Fibroblast of skin of left biceps (primary cell): ENCODE measurements at places on chromosomes 1 and 21.

DNA sequence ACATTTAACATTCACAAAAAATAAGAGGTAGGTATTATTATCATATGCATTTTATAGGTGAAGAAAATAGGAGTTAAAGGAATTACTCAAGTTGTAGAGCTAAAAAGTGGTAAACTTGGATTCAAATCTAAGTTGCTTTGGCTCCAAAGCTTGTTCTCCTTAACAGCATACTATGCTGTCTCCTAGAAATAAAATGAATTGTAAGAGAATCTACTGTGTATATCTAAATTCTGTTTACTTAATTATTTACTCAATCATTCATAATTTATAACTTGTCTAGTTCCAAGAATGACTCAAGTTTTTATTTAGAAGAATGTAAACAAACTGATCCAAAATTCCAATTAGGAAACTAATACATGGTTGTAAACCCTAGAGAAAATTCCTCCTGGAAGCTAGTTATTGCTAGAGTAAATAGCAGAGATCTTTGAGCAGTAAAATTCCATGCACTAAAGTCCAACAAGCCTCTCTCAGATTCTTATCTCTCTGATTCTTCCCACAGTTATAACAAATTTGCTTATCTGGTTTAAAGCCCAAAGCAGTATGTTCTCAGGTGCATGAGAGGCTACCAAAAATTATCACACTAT lies 132.5 kb upstream of the DPT start:
- no peak for DNase-seq

- DNase-seq: no peak
Observed at GRCh38 chr1:93734999-93735398, 53.4 kb upstream of the BCAR3 start.

DNA sequence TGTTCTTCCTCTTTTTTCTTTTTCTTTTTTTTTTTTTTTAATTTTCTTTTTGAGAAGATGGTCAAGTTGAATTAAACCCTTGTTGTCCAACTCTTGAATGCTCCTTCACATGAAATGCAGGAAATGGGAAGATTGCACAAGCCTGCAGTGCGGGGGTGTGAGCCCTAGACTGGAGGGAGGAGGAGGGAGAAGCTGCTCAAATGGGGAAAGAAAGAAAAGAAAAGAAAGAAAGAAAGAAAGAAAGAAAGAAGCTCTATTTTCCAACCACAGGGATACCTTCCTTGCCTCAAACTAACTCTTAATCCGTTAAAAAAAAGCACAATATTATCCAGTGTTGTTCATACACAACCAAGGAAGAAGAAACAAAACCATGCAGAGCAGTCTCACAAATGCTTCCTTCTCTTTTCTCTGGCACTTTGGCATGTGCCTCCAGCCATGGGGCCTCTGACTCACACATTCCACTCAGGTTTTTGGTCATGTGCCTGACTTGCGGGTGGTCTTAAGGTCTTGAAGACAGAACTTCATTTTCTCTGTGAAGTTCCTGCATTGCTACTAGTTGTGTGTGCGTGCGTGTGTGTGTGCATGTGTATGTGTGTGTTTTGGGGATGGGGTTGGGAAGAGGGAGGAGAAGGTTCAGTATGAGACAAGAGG lies 276.1 kb downstream of the RPS6KC1 start:
- DNase-seq: peak; percentile 90

GRCh38 chr21:32096411-32096810 lies 182.4 kb downstream of the MIS18A start:
- no peak for DNase-seq

DNA sequence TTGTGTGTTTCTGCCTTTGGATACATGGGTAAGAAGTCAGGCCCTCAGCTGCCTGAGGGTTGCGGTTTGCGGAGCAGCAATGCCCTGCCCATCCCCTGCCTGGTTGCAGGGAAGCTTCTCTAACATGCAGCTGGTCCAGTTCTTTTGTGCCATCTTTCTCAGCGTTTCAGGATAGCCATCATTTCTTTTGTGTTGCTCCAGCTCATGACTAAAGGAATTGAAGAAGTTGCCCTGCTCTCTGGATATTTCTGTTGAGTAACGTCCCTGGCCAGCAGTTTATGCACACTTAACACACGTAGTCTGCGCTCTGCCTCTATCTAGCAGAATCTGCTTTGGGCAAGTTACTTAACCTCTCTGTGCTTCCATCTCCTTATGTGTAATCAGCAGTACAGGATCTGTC lies 62.1 kb downstream of the DOP1B start:
- DNase-seq: no peak

DNA sequence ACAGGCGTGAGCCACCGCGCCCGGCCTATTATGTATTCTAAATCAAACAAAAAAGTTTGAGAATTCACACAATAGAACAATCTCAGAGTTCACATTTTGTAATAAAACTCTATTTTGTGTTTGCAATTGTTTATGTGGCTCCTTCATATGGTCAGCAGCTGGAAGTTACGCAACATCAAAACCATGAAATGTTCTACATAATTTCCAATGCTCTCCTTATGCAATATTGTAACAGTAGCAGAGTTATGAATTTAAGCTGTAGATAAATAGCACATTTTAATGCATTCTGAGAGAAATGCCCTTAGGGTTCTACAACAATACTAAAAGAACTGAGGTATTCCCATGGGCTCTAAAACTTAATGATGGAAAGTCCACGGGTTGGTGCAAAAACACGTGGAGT lies 62.3 kb upstream of the COL11A1 start:
- DNase-seq: no peak

DNA sequence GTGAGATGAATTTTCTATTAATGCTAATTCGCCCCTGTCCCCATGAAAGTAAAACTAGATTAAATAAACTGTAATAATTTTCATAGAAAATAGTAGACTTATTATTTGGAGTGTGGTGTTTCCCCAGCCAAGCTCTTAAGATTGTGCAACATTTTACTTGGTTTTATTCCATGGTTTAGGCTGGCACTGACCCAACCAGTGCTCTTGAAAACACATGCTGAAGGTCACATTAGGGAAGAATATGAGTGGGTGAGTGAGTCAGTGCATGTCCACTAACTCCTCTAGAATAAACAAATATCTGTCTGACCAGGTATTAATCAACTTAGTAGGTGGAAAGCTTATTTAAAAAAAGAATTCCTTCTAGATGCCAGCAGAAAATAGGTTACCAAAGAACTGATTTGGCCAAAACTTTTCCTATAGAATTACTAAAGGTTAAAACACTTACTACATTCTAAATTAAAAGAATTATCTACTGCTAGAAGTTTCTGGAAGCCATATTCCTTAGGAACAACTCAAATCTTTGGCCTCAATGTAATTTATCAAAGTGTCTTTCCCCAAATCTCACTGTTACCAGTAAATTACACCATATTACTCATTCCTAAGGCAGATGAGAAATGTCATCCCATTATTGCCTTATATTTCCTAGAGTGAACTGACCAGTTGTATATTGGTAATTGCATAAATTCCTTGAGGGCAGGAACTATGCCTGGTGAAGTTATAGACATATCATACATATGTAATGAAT lies 89.7 kb upstream of the RGS1 start:
- DNase-seq: peak; percentile 91

GRCh38 chr1:102002057-102002456 lies 5.3 kb upstream of the OLFM3 start:
- no peak for DNase-seq

GRCh38 chr1:187646536-187647107 lies 817.9 kb downstream of the PLA2G4A start:
- no peak for DNase-seq

DNA sequence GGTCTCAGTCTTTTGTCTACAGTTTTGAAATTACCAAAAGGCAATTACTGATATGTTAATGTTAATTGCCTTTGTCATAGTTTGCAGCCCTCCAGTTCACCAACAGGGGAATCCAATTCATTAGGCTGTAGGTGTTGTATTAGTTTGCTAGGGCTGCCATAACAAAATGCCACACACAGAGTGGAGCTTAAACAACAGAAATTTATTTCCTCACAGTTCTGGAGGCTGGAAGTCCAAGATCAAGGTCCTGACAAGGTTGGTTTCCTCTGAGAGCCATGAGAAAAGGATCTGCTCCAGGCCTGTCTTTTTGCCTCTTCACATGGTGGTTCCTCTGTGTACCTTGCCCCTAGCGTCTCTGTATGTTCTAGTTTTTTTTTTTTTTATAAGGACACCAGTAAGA lies 1.3 kb downstream of the RTCA start:
- DNase-seq: no peak

DNA sequence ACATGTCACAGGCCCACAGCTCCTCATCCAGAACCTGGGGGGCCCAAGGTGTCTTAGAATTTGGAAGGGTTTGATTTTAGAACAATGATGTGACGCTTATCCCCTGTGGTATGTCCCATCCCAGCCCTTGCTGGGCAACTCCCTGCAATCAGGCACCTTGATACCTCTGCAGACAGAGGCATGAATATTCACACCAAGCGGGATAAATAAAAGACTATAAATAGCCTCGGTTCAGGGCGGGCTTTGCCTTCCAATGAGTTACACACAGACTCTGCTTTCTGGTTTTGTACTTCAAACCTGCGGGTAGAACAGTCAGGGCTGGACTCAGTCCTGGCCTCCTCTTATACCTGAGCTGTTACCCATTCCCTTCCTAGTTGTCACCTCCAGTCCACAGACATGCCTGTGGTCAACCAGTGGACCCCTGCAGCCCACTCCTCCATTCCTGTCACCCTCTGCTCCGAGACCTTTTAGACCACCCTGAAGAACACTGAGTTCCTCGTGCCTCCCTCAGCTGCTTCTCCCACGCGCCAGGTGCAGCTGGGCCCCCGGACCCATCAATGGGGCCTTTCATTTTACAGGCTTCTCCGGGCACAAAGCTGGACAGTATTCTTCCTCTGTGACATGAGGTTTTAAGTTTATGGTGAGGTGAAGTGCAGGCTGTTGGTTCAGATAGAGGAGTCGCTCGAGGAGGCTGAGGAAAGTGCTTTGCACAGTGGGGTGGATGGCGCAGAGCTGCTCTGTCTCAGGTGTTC lies 120.1 kb upstream of the TNR start:
- DNase-seq: no peak

- DNase-seq: no peak
Observed at GRCh38 chr1:38244218-38244845, 197.7 kb upstream of the POU3F1 start.

DNA sequence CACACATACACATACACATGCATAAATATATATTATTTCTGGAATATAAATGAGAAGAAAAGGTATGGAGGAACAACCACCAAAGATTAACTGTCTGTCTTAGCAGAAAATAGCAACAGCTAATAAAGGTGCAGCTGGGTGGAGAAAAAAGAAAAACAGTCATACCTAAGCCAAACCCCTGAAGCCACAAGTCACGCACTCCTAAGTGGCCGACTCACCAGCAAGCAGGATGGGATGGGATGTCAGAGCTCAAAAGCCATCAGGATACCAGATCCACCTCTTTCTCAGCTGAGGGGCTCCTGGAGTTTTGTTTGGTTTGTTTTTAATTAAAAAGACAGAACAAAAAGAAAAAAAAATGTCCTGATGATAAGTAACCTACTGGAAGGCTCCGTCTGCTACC lies 64.7 kb upstream of the HIVEP3 start:
- no peak for DNase-seq

GRCh38 chr1:117561551-117561950 lies 44.3 kb upstream of the TENT5C start:
- DNase-seq: no peak

DNA sequence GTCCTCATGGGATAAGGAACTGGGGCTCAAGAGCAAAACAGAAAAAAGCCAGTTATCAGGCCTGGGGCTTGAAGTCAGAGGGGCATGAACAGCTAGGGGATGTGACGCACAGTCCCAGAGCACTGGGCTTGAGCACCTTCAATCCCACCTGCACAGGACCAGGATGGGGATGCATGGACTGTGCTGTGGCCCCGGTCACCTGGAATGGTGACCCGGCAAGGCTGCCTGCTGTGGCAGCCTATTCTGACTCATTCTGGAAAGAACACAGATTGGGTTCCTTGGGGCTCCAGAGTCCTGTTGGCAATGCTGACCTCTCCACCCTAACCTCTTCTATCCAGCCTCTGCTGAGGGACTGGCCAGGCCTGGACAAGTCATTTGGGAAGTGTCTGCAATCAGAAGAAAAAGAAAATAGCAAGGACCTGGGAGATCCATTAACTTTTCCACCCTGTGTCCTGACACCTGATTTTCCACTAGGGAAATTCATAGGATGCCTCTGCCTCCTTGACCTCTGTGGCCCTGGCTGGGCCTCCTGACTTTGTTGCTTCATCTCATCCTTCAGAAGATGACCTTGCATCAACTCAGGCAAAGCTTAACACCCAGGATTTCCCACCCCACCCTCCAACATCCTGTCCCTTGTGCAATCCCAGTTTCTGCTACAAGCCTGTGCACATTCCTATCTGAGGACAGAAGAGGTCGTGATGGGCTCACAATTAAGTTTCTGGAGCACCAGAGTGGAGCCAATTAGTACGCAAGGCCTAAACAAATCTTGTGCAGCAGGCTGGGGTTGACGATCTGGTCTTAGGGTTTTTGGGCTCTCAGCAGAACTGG lies 17.9 kb upstream of the FMOD start:
- DNase-seq: peak; percentile 66

DNA sequence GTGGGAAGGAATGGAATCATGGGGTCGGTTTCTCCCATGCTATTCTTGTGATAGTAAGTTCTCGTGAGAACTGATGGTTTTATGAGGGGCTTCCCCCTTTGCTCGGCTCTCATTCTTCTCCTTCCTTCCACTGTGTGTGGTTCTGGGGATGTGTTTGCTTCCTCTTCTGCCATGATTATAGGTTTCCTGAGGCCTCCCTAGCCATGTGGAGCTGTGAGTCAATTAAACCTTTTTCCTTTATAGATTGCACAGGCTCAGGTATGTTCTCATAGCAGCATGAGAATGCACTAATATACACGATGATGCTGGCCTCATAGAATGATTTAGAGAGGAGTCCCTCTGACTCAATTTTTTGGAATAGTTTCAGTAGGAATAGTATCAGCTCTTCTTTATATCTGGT lies 195.4 kb upstream of the IVNS1ABP start:
- DNase-seq: no peak
